Activated CD8-positive, alpha-beta T cell treated with anti-CD3 and anti-CD28 coated beads for 36 hours (primary cell): ENCODE measurements at places on chromosomes 16 and 17. TPM values are rescaled to one million over a fixed set of nuclear protein-coding genes. Genes with fewer than 3 reads are reported as not detected.

Gene TNS4
- 5.8 TPM for total RNA-seq

Gene TEX2
- total RNA-seq: 14.0 TPM

Gene TCAP
- 1.3 TPM for total RNA-seq

Gene CSH1
- total RNA-seq: not detected

Gene CYGB
- not detected for total RNA-seq

Gene TIMP2
- total RNA-seq: 2.4 TPM

Gene MMP2
- not detected for total RNA-seq

Gene COG4
- total RNA-seq: 39.0 TPM

Gene EVPLL
- total RNA-seq: not detected
